Smooth muscle cell of the coronary artery (primary cell): ENCODE measurements at places on chromosomes 1 and 21. TPM values are rescaled to one million over a fixed set of nuclear protein-coding genes. Genes with fewer than 3 reads are reported as not detected.

The GUCA2A gene
- total RNA-seq = not detected in 2 replicates

The PTCH2 gene
- 0.38 TPM in 1 of 2 replicates, not detected in the other for total RNA-seq

The SIM2 gene
- total RNA-seq = 3.6 TPM in 1 of 2 replicates, not detected in the other

The TMEM61 gene
- total RNA-seq = not detected in 2 replicates

The IFNLR1 gene
- not detected in 2 replicates for total RNA-seq

The CELA2B gene
- not detected in 2 replicates for total RNA-seq

The SF3B4 gene
- 4.6 and 6.8 TPM in 2 replicates for total RNA-seq

The SPRR2E gene
- total RNA-seq = not detected in 2 replicates

The GBP4 gene
- 0.12 and 2.3 TPM in 2 replicates for total RNA-seq

The FMOD gene
- 7.1 and 24.5 TPM in 2 replicates for total RNA-seq

The F3 gene
- total RNA-seq = 2.9 and 7.5 TPM in 2 replicates

The GBP2 gene
- 14.9 and 66.0 TPM in 2 replicates for total RNA-seq

The GPR137B gene
- 6.5 and 19.0 TPM in 2 replicates for total RNA-seq

The ACOT11 gene
- total RNA-seq = 2.5 and 4.1 TPM in 2 replicates

The LCE7A gene
- not detected in 2 replicates for total RNA-seq

The RNASEL gene
- total RNA-seq = 5.4 and 16.7 TPM in 2 replicates

The PNRC2 gene
- total RNA-seq = 75.7 and 120 TPM in 2 replicates
